ENCODE measurements at places on chromosomes 16 and 17.

- DNase-seq = no peak
Measured at GRCh38 chr16:11064202-11064540, 119.8 kb downstream of the CLEC16A start.

- no peak for DNase-seq
Measured at GRCh38 chr17:28622186-28622585, 8.2 kb upstream of the RSKR start.

DNA sequence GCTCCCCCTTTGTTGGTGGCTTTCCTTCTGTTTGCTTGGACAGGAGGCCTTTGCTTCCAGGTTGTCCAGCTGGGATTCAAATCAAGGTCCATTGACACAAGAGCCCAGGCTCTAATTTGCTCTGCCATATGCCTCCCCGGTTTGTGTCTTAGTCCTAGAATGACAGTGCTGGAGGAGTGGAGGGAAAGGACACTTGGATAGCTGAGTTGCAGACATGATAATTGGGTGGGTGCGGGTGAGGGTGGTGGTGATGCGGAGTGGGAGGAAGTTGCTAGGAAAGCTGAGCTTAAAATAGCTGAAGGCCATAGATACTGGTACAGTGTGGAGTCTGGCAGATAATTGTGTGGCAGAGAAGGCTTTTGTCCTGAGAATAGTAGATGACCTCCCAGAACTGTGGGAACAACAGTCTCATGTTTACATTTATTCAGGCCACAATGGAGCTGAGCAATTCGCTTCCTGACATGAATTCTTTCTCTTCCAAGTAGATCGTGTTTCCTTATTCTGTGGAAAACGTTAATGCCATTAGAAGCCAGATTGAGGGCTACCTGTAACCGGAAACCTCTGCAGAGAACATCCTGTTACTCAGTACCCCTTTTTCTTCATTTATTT is 23.8 kb downstream of the SEC14L1 start:
- DNase-seq = no peak

- DNase-seq = peak; percentile 28
Measured at GRCh38 chr17:80812362-80813088, 179.1 kb upstream of the CHMP6 start.

- no peak for DNase-seq
Measured at GRCh38 chr17:75810216-75810615, 25.6 kb downstream of the UNK start.

- peak; percentile 14 for DNase-seq
Measured at GRCh38 chr16:4505356-4506147, 29.4 kb downstream of the HMOX2 start.

DNA sequence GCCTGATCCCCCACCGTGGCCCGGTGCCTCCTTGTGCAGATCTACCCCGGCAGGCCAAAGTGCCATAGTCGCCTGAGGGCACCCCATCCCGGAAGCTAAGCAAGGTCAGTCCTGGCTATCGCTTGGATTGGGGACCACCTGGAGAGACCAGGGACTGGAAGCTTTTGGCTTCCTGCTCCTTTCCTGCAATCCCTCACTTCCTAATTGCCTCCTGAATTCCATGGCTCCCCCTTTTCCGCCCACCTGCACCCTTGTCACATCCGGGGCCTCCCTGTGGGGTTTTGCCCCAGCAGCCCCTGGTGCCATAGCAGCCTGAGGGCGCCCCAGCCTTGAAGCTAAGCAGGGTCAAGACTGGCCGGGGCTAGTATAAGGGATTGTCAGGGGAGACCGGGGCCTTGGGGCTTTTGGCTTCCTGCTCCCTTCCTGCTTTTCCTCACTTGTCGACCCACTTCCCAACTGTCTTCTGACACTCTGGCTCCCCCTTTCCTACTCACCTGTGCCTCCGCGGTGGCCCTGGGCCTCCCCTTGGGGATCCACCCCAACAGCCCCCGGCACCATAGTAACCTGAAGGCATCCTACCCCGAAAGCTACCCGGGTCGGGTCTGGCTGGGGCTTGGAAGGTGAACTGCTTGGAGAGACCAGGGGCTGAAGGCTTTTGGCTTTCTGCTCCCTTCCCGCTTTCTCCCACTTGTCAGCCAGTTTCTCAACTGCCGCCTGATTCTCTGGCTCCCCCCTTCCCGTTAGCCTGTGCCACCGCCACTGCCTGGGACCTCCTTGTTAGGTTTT is 2293.6 kb downstream of the TP53TG3F start:
- DNase-seq = no peak

DNA sequence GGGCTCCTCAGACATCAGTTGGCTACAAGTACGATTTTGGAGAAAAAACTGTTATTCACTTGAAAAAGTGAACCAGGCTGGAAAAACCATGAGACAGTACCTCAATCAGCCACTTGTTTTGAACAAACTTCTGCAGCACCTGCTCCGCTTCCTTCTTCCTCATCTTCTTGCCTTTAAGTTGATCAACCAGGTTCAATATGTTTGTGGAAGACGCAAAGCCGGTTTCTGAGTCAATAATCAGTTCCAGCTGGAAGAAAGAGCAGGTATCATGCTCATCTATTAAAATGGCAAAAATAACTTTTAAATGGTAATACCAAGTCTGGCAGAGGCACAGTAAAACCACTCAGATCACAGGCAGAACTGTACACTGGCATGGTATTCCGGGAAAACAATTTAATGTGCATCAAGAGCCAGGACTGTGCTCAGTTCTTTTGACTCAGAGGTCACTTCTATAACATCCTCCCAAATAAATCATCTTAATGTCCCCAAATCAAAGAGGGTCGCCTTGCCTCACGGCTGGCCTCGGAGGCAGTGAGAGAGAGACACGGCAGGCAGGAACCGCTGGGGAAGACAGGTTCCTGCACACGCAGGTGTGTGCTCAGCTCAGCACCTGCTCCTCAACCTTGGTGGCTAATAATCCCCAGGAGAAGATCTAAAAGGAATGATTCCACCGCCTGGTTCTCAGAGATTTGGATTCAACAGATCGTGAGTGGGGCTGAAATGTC is 29.7 kb downstream of the KDM8 start:
- no peak for DNase-seq

DNA sequence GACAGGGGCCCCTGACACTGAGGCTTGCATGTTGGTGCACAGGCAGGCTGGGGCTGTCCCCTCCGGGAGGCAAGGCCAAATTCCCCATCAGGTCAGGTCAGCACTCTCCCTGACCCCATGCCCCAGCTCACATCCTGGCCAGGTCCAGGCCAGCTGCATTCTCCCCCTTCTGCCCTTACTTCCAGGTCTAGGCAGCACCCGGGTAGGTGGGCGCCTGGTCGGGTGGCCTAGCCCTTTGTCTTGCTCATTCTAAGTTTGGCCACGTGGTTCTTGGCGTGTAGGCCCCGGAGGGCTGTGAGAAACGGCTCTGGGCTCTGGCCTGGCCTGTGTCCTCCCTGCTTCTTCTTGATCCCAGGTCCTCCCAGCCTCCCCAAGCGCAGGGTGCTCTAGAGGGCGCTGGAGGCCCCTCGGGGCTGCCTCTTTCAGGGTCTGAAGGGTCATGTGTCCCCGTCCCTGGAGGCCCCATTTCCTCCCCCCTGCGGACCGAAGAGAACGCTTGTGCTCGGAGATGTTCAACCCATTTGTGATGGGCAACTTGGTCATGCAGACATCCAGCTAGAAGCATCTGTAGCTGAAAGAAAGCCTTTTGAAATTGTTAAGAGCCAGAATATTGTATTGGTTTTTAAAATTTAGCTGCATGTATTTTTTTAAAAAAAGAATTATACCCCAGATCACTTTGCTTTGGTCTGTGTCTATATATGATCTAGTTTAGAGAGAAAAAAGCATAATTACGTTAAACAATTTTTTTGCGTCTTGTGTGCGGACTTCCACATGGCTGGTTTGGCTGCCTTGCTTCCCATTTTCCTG is 6.7 kb downstream of the BAHCC1 start:
- no peak for DNase-seq

GRCh38 chr17:44386182-44386525 is 3.3 kb downstream of the ITGA2B start:
- DNase-seq = no peak

GRCh38 chr17:72600934-72601333 is 480.1 kb downstream of the SOX9 start:
- no peak for DNase-seq

DNA sequence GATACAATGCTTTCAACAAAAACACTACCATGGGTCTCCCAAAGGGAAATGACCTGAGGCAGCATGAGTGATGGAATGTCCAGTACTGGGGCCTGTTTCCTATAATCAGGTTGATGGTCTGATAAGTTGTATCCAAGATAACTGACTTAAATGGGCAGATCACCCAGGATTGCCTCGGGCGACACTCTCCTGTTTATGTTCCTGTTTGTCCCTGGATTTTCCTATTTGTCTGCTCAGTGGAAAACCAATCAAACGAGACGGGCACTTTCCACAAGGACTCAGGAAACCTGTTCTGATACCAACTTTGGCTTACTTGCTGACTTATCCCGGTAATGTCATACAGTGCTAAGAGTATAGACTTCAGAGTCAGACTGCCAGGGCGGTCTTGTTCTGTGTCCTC is 27.4 kb downstream of the USP43 start:
- DNase-seq = no peak

GRCh38 chr16:19997264-19997663 is 76.4 kb downstream of the GPR139 start:
- no peak for DNase-seq

- no peak for DNase-seq
Measured at GRCh38 chr16:57606847-57607501, 21.5 kb upstream of the ADGRG1 start.

DNA sequence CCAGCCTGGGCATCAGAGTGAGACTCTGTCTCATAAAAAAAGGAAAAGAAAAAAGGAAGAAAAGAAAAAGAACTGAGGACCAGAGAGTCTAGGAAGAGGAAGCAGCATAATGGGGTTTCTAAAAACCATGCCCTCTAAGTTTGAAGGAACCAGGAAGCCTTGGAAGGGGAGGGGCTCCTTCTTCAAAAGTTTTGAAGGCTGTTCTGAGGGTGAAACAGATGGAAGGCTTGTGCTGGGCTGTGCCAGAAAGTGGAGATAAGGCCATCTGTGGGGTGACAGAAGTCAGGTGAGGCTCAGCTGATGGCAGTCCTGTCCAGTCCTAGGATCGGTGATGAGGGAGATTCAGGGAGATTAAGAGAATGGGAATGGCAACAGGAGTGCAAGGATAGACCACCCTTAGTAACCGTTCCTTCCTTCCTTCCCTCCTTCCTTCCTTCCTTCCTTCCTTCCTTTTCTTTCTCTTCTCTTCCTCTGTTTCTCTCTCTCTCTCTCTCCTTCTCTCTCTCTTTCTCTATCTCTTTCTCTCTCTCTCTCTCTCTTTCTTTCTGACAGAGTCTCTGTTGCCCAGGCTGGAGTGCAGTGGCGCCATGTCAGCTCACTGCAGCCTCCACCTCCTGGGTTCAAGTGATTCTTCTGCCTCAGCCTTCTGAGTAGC is 182.6 kb downstream of the NTN1 start:
- no peak for DNase-seq

DNA sequence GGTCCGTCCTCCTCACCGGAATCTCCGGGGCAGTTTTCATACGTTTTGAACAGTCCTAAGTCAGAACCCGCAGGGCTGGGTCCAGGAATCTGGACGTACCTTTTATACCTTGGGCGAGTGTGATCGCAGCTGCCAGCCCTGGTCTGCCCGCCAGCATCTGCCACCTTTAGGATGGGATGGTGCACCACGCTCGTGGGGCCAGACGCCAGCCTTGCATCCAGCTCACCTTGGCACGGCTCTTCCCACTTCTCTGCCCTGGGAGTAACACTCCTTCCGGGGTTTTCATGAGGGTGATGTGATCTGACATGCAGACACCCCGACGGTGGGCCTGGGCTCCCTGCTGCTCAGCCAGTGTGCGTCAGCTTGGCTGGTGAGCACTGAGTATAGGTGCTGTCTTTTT is 66.6 kb upstream of the ZNF469 start:
- DNase-seq = no peak

DNA sequence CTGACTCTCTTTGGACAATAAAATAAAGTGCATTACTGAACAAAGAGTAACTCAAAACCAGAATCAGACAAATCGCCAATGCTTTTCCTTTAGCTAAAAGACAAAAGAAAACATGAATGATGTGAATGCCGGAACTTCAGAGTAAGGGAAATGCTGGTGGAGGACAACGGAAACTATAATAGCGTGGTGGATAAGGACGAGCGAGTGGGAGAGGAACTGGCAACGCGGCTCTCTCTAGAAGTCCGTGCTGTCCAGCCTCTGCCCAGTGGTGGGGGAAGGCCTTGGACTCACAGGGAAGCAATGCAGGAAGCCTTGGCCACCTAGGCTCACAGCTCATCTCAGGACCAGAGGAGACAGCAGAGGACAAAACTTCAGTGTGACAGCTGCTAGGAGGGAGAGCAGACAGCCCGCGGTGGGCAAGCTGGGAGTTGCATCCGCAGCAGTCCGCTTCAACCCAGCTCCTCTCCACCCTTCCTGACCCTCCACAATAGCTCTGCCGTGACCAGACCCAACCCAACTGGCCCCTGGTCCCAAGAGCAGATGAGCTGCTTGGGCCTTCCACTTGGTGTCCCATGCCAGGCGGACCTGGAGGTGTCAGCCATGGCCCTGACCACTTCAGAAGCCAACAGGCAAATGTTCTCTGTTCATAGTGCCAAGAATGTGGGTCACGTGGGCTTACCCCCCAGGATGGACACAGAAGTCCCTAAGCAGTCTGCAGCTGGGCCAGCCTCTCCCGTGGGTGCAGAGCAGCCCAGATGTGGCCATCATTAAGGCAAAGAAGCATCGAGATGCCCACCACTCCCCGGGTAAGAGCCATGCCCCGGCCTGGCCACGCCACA is 5.3 kb upstream of the FAAP100 start:
- no peak for DNase-seq

DNA sequence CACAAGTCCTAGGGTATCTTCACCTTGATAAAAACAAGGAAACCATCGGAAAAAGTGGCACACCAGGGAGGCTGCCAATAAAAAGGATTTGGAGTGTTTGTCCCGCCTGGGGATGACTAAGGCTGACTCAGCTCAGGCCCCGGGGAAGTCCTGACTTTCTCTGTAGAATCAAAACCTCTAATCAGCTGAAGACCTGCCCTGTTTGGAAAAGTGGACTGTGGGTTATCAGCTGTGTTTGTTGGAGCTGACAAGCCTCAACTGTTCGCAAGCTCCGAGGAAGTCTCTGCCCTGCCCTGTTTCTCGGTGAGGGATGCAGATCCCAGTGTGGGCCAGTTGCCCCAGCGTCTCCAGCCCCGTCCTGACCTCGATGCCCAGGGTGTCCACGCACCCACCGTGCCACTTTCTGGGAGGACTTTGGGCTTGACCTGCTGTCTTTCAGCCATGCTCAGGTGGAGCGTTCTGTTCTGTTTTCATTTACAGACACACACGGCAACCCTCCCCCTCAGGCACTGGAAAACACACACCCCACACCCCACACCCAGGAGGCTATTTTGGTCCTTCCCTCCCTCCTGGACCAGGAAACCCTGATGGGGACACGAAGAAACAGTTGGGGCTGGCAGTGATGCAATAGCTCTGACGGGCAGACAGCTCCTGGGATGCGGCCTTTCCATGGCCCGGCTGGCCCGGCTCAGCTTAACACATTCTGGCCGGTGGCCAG is 27.6 kb upstream of the PITPNA start:
- DNase-seq = no peak

GRCh38 chr17:72476575-72476986 is 355.8 kb downstream of the SOX9 start:
- DNase-seq = no peak
